COR-L47 (cell line): ENCODE measurements at places on chromosomes 2 and 18.
A peak's percentile ranks its signal among the peaks of the same experiment; 100 is the strongest.

DNA sequence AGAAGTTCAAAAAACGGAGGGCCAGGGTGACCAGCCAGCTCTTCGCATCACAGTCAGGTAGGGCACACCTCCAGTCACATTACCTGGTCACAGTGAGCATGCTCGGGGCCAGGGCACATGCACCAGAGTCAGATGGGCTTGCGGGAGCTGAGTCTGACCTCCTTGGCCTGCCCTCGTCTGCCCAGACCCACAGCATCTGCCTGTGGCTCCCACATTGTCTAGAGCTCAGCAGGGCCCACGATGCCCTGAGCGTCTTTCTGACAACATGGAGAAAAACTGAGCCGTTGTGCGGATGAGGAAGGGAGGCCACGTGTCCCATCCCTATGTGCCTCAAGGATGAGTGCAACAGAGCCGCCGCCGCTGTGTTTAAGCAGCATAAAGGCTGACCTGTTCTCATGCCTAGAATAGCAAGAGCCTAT is 37.6 kb downstream of the CRACDL start:
- no peak for DNase-seq

DNA sequence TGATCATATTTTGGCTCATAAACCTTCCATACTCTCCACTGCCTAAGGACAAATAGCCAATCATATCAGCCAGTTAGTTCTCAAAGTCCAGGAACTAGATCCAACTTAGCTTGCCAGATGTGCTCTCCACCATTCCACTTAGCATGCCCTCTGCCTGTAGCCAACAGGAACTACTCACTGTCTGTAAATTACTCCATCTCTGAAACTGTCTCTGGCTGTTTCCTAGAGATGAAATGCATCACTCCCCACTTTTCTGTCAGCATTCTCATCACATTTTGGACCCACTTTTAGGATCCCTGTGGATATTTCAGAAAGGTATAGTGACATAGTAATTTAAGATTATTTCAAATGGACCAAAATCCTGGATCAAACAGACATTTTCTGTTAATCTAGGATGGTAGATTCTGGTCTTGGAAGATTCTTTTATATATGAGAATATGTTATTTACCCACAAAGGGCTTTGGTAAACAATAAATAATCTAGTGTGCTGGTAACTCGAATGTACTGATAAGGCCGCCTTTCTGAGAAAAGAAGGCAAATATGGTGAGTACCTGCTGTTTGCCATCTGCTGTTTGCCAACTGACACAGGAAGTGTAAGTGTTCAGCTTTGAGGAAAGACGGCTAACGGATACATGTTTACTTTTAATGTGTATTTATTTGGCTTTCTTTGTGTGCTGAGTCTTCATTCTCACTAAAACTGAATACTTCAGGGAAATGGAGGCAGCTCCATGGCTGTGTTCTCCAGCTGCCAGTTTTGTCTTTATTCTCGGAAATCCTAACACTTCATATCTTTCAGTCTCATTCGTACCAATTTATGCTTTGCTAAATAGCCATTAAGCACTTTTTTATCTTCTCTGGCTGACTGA is 79.5 kb downstream of the EVA1A start:
- peak; percentile 21 for DNase-seq

DNA sequence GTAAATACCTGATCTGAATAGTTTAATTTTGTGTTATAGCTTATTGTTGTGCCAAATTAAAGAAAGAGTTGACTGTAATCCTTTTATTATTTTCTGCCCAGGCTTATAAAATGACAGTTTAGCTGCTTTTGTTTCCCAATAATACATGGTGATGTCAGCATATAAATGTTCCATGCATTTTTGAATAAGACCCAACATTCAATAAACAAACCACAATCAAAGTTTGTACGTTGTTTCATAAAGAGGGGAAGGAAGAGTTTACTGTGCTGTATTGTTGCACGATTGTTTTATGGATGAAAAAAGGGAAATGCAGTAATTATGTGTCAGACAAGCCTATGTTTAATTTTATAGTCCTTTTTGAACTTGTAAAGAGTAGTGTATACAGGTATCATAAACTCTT is 177.2 kb upstream of the SCN7A start:
- no peak for DNase-seq

DNA sequence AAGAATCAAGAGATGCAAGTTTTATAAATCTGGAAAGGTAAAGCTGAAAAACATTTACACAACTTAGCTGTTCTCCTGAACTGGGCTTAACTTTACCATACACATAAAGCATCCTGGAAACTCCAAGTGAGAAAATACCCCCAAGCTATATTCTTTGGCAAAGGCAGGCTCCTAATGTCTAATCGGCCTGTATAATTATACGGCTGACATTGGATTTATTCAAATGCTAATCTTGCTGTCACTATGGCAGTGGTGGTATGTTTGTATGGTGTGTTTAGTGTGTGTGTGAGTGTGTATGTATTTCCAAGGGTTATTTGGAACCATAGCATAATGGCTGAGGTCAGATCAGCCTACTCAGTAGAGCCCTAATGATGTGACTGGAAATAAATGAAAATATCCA is 1031.8 kb upstream of the ZEB2 start:
- DNase-seq: peak; percentile 66

DNA sequence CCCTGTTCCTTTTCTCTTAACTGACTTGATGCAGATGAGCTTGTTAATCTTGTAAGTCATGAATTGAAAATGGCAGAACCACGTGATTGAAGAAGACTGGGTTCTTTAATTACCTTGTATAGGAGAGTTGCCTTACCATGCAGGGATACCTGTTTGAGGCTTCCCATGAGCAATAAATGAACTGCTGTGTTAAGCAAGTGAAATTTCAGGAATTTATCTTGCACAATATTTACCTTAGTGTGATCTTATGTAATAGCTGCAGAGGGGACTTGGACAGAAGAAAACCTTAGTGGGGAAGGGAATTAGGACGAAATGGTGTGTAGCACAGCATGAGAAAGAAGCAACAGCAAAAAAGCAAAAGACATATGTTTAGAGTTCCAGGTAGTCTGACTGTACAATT is 384.0 kb upstream of the TMEFF2 start:
- no peak for DNase-seq

DNA sequence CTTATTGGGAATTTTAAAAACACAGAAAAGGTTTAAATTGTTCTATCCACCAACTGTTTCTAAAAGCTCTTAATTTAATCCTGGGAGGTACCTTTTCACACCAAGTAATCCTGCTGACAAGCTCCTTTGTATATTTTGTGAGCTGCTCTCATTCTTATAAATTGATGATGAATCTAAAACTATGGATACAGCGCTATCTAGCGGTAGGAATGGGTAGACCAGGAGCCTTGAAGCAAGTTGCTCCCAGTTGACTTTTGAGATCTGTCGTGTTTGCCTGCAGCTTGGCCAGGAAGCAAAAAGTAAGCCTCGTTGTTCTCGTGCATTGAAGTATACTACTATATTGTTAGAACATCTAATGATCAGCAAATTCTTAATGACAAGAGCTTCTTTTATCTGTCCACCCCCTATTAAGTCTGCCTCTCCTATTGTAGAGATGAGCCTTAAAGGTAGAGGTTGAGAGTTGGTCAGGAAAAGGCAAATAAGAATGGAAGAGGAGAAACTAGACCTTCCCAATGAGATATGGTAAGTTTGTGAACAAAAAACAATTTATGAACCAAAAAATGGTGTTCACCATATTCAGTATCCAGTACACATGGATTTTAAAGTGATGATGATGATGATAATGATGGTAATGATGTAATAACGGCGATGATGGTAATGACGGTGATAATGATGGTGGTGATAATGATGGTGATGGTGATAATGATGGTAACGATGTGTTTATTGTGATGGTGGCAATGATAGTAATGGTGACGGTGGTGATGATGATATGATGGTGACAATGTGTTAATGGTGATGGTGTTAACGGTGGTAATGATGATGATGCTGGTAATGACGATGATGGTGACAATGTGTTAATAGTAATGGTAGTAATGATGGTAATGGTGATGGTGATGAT is 212.1 kb upstream of the NCKAP5 start:
- peak; percentile 4 for DNase-seq

GRCh38 chr2:70706026-70706795 is 61.8 kb downstream of the ADD2 start:
- DNase-seq: no peak

DNA sequence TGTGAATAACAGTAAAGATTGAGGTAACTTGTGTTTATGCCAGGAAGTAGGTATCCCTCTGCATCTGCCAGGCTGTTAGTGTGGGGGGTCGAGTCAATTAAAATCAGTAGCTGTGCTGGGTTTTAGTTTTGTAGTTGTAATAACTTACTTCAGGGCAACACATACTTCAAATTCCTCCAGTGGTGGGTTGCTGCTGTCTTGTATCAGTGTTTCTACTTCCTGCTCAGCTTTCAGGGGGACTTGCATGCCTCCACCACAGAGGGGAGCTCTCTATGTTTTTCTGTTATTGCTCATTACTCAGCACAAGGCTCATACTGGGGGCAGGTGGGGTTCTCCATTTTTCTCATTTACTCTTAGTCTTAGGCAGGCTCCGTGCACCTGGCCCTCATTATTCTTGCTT is 136.8 kb downstream of the CAPN13 start:
- DNase-seq: no peak

GRCh38 chr2:96680561-96681141 is 38.1 kb downstream of the FER1L5 start:
- DNase-seq: no peak

- DNase-seq: peak; percentile 18
Measured at GRCh38 chr2:216555274-216555673, 56.6 kb downstream of the RPL37A start.

DNA sequence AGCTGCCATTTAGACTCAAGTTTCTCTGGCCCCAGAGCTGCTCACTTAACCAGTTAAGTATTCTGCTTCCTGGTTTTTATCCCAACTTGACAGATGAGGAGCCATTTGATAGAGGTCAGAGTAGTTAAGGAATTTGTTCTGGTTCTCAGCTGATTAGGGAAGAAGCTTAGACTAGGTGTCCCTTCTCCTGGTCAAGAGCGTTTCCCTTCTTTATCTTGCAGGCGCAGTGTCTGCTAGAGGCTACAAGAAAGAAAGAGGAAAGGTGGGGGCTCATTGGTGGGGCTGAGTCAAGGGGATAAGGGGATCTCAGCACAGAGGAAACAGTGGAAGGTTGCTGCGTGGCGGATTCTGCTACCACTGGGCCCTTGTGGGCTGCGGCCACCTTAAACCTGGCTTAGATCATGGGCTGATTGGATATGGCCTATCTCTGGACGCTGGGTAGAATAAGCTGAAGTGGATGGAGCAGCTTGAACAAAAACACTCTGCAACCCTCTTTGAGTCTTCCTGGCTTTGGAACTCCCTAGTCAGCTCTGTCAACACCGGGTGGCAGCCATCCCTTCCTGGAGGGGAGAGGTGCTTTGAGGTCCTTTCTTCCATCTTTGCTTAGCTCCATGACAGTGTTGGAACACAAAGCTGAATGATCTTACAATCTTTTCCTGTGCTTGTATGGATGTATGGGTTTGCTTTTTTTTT is 70.8 kb downstream of the QPCT start:
- peak; percentile 70 for DNase-seq

DNA sequence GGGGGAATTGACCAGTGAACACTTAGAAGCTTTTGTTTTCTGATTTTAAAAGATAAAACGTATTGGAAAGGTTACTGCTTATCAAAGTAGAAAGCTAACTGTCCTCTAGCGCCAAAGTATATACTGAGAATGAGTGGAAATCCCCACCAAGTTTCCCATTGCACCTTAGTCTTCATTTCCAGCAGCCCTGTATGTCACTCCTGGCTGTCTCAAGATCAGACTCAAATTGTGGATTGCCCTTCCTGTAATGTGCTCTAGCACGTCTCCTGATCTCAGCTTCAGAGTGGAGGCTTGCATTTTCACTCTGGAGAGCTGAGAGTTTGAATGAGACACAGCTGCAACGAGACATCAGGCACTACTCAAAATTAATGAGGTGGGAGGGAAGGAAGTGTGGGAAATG is 26.6 kb downstream of the MFF start:
- no peak for DNase-seq

DNA sequence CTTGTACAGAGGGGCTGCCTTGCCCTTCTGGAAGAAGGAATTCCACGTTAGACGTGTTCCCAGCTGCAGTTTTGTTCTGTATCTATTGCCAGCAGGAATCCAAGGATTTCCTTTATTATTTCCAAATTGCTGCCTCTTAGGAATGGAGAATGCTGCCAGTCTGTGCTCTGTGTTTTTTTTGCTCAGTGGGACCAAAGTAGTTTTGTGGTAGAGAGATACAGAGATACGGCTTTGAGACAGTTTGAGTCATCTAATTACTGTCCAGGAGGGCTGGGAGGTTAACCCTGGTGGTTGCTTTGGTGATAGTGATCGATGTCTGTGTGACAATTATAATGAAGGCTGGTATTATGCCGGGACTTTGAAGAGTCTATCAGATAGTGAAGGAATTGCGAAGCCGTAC is 26.3 kb downstream of the ASAP2 start:
- no peak for DNase-seq

DNA sequence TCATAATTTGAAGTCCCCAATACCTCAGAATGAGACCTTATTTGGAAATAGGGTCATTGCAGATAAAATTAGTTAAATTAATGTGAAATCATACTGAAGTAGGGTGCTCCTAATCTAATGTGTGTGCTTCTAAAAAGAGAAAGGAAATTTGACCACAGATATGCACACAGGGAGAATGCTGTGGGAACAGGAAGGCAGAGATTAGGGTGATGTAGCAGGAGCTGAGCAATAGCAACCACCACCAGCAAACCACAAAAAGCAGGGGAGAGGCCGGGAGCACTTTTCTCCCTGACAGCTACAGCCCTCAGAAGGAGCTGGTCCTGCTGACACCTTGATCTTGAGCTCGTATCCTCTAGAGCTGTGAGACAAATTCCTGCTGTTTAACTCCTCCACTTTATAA is 24.6 kb upstream of the SCG2 start:
- no peak for DNase-seq

- DNase-seq: no peak
Measured at GRCh38 chr2:172220121-172220520, 117.4 kb upstream of the DLX2 start.

GRCh38 chr2:106339609-106340008 is 128.6 kb downstream of the RGPD3 start:
- no peak for DNase-seq

- no peak for DNase-seq
Measured at GRCh38 chr2:112144966-112145365, 6.8 kb downstream of the FBLN7 start.

GRCh38 chr2:148948868-148949267 is 73.8 kb downstream of the KIF5C start:
- DNase-seq: no peak

- no peak for DNase-seq
Measured at GRCh38 chr18:54251606-54252390, 17.5 kb upstream of the POLI start.

DNA sequence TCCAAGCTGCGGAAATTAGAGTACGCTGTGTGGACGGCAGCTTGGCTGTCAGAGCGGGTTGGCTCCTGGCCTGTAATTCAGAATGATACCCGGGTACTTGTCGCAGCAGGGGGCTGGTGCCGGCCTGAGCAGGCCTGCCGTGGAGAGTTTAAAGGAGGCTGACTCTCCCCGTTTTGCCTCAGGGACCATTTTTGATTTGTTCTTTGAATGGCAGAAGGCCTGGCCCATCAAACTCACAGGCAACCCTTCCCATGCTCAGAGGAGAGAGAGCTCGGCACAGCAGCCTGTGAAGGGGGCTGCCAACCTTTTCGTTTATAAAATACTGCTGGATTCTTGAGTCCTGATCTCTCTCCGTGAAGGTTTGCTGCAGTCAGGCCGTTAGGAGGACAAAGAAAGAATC is 151.3 kb downstream of the KLHL29 start:
- DNase-seq: no peak

GRCh38 chr2:233098618-233099017 is 38.5 kb downstream of the INPP5D start:
- DNase-seq: peak; percentile 6
